NCI-H1436 (cell line): ENCODE measurements at places on chromosomes 3 and 15.

DNA sequence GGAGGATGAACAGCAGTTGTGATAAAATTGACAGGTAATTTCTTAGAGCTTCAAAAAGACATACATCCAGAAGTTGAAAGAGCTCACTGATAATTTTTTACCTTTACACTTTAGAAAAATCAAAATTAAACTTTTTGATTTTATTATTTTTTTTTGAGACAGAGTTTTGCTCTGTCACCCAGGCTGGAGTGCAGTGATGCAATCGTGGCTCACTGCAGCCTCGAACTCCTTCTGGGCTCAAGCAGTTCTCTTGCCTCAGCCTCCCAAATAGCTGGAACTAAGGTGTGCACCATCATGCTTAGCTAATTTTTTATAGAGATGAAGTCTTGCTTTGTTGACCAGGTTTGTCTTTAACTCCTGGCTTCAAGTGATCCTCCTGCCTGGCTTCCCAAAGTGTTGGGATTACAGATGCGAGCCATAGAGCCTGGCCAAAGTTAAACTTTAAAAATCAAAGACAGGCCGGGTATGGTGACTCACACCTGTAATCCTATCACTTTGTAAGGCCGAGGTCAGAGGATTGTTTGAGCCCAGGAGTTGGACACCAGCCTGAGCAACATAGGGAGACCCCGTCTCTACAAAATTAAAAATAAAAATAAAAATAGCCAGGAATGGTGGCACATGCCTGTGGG lies 21.7 kb downstream of the PLA2G4F start:
- DNase-seq: no peak

DNA sequence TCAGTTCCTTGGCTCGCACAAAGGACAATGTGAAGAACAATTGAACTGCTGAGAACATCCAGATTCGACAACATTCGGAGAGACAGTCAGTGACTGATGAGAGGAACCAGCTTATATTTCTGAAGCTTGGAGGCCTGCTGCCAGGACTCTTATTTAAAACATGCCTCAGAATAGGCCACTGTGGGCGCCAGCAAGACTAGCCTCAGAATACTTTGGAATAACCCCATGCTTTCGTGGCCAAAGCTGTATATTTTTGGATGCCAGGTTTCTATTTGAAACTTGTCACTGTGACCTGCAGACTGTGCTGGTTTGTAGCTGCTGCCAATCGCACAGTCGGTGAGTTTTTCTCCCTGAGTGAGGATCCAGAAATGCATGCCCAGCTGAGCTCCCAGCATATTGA lies 129.9 kb upstream of the UBE3A start:
- DNase-seq: no peak

- no peak for DNase-seq
These were observed 6.9 kb upstream of the SPG11 start for GRCh38 chr15:44670087-44670950.

GRCh38 chr15:101178931-101179330 lies 72.9 kb downstream of the CHSY1 start:
- no peak for DNase-seq

GRCh38 chr3:43525386-43525785 lies 96.4 kb downstream of the ANO10 start:
- DNase-seq: no peak

- DNase-seq: no peak
These were observed 2.0 kb upstream of the HYAL2 start for GRCh38 chr3:50324351-50325112.

- no peak for DNase-seq
These were observed 8.3 kb downstream of the MINAR1 start for GRCh38 chr15:79440355-79440908.

DNA sequence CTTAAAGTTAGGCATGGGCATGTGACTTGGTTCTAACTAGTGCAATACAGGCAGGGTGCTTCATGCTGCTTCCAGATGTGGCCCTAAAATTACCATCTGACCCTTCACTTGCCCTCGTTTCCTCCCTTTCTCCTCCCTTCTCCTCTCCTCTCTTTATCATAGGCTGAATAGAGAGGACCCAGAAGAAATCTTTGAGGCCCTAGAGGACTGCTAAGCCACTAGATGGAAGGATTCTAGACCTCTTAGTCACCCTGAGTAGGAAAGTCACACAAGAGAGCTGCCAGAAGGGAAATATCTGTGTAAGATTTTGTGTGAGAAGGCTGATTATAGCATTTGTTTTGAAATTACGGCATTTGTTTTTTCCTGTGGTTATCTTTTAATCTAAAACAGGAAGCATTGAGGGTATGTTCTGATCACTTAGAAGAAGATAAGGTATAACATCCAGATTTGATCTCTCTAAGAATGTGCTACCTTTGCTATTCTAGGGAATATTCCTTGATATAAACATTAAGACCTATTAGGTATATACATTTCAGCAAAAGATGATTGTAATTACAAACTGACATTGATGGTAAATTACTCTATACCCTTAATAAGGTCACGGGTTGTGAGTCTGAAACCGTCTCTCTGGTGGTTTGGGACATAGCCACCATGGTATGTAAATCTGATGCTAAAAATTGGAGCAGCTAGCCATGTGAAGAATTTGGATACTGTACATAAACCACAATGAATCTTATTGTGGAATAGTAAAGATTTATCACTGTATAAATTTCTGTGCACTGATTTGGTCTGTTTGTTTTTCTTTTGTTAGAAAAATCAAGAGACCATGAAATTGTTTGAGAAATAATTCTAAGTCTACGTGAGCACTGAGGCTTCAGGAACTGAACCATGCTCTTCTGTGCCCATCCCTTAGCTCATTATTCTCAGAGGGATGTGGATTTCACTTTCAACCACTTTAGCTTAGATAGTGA lies 84.1 kb downstream of the TP63 start:
- no peak for DNase-seq

DNA sequence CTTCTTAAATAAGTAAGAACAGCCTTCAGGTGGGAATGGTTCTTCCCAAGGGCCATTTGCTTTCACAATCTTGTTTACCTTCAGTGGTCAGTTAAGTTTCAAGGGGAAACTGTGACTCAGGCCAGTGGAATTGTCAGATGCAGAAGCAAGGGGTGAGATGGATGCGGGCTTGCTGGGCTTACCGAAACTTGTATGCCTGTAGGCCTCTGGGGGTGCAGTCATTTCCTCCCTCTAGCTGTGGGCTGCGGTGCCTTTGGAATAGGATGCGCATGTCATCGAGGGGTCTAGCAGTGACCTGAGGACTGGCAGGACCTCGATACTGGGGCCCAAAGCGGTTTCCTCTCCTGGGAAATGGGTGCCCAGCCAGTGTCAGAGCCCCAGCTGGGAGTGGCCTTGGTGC lies 121.6 kb downstream of the EEFSEC start:
- no peak for DNase-seq

DNA sequence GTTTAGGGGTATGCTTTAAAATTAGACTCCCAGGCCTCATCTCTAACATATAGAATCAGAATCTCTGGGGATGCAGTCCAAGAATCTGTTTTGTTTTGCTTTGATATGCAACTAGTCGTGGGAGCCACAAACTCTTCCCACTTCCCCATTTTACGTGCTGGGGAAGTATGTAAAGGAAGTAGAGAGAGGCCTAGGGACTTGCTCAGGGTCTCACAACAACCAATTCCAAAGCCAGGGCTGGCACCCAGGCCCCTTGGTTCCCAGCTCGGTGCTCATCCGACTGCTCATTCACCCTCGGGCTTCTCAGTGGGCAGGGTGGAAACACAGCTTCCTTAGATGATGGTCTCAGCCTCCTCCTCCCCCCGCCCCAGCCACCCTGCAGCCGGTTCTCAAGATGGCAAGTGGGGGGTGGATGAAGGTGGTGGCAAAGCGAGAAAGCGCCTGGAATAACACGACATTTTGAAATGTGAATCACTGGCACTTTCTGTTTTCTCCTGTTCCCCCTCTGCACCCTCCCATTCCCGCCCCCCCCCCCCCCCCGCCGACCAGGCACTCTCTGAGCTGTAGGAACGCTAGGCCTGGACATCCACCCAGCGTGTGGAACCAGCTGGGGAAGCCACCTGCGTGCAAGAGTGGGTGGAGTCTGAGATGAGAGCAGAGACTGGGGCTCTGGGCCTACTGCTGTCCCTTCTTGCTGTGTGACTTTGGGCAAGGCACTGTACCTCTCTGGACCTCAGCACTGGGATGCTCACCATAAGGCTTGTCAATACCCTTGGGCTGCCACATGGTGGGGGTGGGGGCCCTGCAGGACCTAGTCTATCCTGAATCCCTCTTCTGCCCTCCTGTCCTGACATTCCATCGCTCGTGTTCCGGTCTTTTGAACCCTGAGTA lies 214.5 kb downstream of the RPLP1 start:
- no peak for DNase-seq

- no peak for DNase-seq
These were observed 278.6 kb downstream of the NLGN1 start for GRCh38 chr3:173676094-173676493.

- DNase-seq: peak; percentile 96
These were observed at the start of gene NME9 for GRCh38 chr3:138329127-138329983. Gene NME9, minus strand, starts transcription at chr3:138329851. Its CDS starts 516 bp downstream, at chr3:138329335.

GRCh38 chr3:123469323-123469995 lies 20.6 kb upstream of the ADCY5 start:
- no peak for DNase-seq

GRCh38 chr15:60118146-60118545 lies 114.0 kb downstream of the FOXB1 start:
- peak; percentile 58 for DNase-seq

- no peak for DNase-seq
These were observed 258.2 kb upstream of the CFAP20DC start for GRCh38 chr3:59308001-59308400.

DNA sequence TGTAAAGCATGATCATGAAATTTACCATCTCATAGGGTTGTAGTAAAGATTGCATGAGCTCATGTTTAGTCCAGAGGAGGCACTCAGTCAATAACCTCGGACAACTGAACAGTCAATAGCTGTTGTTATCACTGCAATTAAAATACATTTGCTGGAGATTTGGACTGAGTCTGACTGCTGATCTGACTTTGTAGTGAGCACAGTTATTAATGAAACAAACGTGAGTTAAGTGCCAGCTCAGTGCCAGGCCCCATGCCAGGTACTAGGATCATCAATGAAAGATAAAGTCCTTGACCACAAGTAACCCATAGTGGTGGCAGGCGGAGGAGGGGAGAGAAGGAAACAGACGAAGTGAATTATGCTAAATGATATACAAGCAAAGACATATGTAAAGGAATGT lies 43.7 kb upstream of the PRICKLE2 start:
- no peak for DNase-seq
